ENCODE measurements at places on chromosomes 16 and 17.

DNA sequence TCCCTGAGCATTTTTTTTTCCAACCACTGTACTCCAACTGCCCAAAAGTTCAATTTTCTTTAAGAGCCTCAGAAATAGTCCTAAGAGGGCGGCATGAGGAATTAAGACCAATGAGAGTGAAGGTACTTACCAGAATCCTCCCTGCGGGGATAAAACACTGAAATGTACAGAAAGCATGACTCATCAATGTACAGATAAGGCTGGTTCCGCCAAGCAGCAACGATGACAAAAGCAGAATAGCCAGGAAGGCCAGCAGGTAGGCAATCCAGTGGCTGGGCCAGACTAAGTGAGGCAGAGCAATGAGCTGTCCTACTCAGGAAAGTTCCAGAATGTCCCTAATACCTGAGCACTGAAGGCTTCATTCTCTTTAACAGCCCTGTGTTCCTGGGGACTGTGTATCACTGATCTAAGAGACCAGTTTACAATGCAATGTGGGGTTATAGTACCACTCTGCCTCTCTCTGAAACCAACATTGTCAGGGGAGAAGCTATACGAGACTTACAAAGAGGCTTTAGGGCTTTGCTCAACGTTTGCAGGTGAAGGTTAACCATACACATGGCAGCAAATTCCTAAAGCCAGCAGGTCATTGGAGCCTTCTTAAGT lies 11.0 kb upstream of the GPR139 start:
- no peak for ATAC-seq

GRCh38 chr16:22813948-22814710 lies at the start of gene HS3ST2:
HS3ST2 (plus strand) TSS chr16:22814162; CDS start chr16:22814611, 449 bp downstream.
- peak; percentile 67 for ATAC-seq

- ATAC-seq: no peak
These were observed 18.7 kb upstream of the LGALS9 start for GRCh38 chr17:27612160-27612770.

DNA sequence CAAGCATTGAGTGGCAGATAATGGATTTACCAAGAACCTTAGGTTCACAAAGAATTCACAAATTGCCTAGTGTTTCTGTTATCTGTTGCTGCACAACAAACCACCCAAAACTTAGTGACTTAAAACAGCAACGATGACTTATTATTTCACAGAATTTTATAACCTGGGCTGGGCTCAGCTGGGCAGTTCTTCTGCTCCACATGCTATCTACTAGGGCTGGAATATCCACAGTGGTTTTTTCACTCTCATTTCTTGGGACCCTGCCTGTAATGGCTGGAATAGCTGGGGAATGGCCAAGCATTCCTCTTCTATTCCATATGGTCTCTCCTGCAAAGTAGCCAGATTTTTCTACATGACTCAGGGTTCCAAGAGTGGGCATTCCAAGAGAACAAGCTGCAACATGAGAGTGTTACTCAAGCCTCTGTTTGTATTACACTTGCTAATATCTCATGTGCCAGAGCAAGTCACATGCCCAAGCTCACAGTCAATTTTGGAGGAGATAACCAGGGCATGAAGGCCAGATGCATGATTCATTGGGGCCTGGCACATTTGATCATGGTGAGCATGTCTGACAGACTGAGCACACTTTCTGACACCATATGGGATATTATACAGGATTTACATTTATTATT lies 4.9 kb upstream of the PSMD7 start:
- no peak for ATAC-seq

DNA sequence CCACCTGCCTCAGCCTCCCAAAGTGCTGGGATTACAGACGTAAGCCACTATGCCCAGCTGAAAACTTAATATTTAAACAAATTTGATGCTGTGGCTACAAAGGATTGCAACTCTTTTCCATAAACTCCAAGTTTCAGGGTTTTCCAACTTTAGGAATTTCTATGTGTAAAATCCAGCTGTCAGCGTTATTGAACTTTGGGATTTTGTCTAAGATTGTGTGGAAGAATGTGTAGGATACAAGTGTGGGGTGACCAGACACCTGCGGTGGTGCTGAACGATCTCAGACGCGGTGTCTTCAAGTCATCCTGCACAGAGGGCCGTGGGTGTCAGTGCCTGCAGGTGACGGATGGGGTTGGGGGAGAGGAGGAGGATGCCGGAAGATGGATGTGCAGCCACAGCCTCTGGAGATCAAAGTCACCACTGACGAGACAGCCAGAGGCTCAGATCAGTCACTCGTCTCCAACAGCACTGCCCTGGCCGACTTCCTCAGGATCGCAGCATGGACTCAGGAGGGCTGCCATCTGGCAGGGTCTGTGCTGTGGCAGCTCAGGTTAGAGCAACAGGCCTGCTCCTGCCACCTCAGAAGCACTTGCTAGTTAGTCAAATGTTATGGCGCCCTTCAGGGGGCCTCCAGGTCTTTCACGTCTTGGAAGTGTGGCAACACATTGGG lies 13.0 kb downstream of the ACSF3 start:
- no peak for ATAC-seq

- ATAC-seq: no peak
These were observed 746 bp upstream of the POLG2 start for GRCh38 chr17:64497565-64498035.

DNA sequence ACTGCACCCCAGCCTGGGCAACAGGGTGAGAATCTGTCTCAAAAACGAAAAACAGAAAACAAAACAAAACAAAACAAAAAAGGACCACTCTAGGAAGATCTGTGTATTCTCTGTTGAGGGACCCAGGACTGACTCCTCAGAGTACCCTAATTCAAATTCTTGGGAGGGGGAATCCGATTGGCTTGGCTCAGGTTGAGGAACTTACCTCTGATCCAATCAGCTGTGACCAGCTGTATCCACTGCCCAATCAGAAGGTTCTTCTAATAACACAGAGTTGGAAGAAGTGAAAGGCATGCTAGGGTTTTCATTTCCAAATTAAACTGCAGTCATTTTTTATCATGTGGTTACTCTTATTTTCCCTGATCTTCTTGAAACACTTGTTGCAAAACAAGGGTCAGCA lies 105.9 kb upstream of the CACNG3 start:
- ATAC-seq: no peak

DNA sequence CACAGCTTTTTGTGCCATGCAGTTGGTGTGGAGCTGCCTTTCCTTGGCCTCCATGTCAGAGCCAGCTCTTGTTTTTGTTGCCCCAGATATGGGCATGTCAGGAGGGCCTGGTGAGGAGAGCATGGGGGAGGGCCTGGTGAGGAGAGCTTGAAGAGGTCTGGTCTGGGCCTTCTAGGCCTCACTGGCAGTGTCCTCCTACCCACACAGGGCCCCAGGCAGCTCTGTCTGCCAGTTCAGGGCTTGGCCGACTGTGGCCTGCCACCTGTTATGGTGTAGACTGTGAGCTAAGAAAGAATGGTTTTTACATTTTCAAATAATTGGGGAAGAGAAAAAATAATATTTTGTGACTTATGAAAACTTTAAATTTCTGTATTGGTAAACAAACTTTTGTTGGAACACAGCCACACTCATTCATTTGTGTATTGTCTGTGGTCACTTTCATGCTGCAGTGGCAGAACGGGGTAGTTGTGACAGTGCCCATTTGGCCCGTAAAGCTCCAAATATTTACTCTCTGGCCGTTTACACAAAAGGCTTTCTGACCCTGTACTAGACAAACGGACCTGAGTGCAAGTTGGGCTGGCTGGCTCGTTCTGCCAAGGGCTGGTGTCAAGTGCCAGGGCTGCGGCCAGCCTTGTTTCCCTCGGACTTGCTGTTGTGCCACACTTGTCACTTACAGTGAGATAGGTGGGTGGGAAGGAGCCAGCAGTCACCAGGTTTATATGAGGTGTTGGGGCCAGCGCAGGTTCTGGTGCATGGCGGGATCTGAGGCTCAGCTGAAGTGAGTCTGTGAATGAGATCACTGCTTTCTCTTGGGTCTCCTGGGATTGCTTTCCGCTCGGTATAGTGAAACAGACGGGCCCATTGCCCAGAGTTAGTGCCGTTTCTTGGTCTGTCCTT lies 18.2 kb downstream of the PGS1 start:
- ATAC-seq: no peak

DNA sequence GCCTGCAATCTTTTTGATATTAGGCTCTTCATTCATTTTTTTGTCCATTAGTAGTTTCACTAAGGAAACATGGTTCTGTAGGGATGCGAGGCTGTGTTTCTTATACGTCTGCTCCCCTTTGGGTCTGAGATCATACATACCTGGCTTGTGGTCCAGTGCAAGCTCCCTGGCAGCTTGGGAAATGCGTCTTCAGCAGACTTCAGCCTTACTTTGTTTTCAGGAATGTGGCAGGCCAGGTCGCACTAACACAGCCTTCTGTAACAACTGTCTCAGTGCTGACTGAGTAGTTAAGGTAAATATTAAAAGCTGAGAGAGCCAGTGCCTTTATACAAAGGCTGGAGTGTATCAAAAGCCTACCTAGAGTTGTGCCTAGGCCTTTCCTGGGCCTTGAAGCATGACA lies 970.5 kb upstream of the EEF2KMT start:
- no peak for ATAC-seq

DNA sequence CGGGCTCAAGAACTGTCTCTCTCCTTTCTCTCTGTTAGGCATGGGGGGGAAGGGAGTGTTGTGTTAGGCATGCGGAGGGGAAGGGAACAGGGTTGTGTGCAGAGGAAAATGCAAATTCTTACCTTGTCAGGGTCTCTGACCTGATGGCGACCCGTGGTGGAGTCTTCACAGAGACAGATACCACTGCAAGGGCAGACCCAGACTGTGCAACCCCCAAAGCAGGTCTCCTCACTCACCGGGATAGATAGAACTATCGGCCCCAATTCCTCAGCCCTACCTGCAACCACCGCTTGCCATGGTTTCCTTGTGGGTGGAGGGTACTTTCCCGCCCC lies 9.6 kb upstream of the MPP2 start:
- ATAC-seq: no peak

GRCh38 chr16:46883353-46883689 lies 841 bp upstream of the GPT2 start:
- no peak for ATAC-seq

GRCh38 chr17:35790841-35791240 lies 4.6 kb downstream of the MMP28 start:
- ATAC-seq: no peak

DNA sequence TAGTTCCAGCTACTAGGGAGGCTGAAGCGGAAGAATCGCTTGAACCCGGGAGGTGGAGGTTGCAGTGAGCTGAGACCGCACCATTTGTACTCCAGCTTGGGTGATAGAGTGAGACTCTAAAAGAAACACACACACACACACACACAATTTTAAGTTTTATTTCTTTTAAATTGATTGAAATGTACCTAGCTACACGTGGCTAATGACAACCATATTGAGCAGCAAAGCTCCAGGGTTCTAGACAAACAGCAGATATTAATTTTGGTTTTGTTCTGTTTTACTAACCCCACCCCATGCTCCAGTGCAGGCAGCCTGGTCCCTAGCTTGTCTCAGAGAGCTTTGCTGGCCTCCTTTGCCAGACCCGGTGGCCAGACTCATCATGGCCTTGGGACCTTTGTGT lies 16.0 kb upstream of the RAI1 start:
- ATAC-seq: no peak

DNA sequence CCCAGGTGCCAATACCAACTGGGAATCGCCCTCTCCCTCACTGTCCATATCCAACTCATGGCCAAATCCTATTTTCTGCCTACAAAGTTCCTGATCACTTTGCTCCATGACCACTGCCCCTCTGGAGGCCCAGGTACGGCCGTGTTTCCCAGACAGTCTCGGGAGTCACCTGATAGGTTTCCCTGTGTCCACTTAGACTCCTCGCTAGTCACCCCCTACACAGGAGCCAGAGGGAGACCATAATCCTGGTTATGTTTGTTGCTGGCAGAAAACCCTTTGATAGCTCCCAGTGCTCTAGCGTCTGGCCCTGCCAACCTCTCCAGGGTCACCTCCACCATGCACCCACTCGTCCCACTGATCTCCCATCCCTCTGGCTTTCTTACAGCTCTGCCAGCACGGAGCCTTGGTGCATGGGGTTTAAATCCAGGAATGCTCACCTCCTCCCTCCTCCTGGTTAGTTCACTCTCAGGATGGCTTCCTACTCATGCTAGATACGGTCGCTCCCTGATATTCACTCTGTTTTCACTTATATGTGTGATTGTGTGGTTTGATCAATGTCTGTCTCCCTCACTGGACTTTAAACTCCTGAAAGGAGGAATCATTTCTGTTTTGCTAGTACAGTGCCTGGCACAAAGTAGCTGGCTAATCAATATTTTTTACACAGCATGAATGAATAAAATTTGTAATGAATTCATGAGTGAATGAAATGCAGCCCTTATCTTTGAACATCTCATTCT lies 7.5 kb upstream of the CALB2 start:
- ATAC-seq: no peak

Data from motor neuron (in vitro differentiated cells).